CD4-positive, alpha-beta T cell (primary cell): ENCODE measurements at places on chromosomes 13 and 19. TPM values are rescaled to one million over a fixed set of nuclear protein-coding genes. Genes with fewer than 3 reads are reported as not detected.

LILRA1 gene
- total RNA-seq, result 0.27 TPM

CEACAM3 gene
- total RNA-seq, result not detected

FXYD5 gene
- total RNA-seq, result 587 TPM

FGF21 gene
- not detected for total RNA-seq

CYP4F2 gene
- not detected for total RNA-seq

ADGRE3 gene
- not detected for total RNA-seq

PRSS57 gene
- not detected for total RNA-seq

FRY gene
- 18.4 TPM for total RNA-seq

ZNF607 gene
- total RNA-seq, result 2.3 TPM

ZNF614 gene
- 10.5 TPM for total RNA-seq
